Mesothelial cell of epicardium (in vitro differentiated cells): ENCODE measurements at places on chromosomes 6 and 20.
A peak's percentile ranks its signal among the peaks of the same experiment; 100 is the strongest.

DNA sequence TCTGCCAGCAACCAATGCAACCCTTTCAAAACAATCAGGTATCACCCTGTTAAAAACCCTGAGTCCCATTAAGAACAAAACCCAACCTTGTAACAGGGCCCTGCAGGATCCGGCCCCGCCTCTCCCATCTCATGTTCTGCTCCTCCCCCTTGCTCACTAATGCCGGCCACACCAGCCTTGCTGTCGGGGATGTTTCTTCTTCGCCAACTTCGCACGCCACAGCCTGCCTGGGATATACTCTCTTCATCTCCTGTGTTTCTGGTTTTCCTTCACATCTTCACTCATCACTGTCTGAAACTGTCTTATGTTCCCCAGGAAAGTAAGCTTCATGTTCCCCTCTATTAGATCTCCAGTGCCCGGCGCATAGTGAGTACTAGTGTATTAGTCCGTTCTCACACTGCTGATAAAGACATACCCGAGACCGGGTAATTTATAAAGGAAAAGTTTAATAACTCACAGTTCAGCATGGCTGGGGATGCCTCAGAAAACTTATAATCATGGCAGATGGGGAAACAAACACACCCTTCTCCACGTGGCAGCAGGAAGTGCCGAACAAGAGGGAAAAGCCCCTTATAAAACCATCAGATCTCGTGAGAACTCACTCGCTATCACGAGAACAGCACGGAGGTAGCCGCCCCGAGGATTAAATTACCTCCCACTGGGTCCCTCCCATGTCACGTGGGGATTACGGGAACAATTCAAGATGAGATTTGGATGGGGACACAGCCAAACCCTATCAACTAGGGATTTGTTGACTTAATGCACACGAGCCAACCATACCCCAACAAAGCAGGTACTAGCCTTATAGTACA, 5.1 kb downstream of the TP53RK start:
- DNase-seq = peak; percentile 70

DNA sequence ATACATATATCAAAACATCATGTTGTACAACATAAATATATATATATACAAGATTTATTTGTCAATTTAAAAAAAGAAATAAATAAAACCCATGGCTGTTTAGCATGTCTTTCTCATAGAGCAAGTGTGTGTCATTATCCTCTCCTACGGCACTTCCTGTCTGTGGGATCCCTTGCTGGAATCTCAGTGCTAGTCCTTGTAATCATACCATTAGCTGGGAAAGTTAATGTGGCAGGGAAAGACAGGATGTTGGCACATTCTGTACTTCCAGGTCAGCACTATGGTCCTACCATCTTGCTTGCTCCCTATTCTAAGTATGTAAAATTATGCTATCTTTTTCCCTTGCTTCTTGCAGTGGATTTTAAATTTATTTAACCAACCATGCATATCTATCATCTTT, 9.5 kb upstream of the SLC17A3 start:
- DNase-seq = no peak

DNA sequence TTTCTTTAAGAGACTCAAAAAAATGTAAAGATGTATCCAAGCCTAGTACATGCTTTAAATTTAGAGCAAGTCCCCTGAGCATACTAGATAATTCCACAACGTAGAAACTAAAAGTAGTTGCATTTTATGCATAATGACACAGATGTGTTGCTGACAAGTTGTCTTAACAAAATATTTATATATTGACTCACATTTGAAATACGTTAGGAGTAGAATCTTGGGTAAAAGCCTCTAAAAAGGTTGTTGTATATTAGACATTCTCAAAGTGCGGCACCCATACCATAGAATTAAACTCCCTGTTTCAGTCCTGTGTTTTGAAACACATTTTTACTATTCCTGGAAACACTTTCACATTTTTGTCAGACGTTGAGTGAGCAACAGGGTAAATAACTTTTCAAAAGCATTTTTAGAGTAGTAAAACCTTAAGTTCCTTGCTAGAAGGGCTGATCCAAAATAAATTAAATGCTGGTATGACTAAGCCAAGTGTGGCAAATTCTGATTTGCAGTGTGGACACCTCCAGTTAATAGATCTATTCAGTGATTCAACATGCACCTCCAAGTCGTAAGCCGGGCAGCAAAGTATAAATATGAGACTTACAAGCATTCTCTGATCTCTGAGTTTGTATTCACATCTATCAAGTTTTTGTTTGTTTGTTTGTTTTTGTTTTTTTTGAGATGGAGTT, 97.5 kb downstream of the GMDS start:
- no peak for DNase-seq

DNA sequence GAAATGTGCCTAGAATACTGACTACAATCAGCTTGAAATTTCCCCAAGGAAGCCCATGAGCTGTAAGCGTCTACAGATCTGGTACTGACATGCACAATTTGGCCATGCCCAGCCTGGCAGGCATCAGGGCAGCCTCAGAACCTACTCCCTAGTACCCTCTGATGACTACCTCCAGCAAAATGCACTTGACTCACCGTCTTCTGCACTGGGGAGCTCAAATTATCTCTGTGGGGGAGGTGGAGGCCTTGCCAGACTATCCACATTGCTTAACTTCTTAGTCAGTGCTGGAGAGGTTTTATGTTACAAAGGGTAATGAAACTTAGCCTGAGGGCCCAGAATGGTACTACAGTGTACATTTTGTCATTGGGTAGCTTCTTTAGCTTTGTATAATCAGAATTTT, 126.0 kb upstream of the ADGRF1 start:
- DNase-seq = no peak

- no peak for DNase-seq
These were observed 7.1 kb downstream of the PLEKHG1 start for GRCh38 chr6:150606647-150607328.

DNA sequence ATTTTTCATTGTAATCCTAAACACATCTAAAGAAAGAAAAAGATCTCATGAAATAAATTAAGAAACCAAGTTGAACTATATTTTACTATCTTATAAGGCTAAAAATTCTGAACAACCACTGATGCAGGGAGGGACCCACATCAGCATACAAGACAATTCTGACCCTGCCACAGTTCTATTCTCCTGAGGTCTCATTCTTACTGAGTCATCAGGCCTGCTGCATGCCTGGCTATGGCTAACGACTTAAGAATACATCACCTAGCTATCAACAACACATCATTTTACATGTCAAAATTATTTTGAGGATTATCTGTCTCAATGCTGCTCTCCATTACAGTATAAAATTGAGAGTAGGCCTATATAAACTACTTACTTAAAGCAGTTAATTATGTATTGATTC, 52.9 kb downstream of the FBXL4 start:
- no peak for DNase-seq

DNA sequence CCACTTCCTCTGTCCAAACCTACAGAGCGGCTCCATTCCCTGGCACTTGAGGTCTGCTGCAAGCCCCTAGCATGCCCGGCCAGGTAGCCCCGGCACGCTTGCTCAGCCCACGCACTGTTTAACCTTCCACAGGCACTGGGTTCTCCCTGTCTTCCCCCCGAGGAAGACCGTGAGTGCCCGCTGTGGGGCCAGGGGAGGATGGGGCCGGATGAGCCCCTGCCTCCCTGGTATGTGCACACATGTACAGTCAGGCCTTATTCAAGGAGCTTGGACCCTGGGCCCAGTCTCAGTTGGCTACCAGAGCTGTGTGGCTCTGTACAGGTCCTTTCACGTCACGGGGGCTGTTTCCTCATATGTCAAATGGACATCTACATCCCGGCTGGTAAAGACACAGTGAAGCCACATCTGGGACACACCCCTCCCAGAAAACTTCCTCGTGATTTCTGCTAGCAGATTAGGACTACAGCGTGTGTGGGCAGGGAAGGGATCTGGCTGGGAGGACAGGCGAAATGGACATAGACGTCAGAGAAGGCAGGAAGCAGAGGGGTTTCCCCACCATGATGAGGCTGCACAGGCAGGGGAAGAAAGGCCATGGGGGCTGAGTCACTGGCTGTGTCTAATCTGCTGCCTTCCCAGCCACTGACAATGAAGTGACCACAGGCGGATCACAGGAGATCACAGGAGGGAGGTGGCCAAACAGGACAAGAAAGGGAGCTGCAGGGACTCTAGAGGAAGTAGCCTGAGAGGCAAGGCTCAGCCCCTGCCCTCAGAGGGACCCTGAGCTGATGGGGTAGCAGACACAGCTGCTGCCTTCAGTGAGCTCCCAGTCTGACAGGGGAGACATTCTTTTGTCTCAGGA, 62.9 kb downstream of the MRPL14 start:
- DNase-seq = no peak

GRCh38 chr6:93992976-93993375, 573.6 kb upstream of the EPHA7 start:
- DNase-seq = no peak

DNA sequence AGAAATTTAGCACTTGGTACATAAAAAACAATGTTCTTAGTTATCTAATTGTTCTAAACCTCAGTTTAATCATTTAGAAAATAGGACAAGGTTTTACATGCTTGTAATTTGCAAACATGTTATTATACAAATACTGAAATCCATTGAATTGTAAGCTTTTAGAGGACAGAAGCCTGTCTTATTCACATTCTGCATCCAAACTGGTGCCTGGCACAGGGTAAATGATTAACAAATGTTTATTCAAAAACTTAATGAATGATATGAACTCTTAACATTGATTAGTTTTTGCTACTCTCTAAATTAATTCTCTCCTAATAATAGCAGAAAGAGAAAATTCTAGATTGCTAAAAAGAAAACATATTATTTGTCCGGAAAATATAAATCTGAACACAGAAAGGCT, 58.4 kb upstream of the MCM9 start:
- DNase-seq = no peak

- no peak for DNase-seq
These were observed 61.4 kb downstream of the DNAH8 start for GRCh38 chr6:38776515-38776914.

DNA sequence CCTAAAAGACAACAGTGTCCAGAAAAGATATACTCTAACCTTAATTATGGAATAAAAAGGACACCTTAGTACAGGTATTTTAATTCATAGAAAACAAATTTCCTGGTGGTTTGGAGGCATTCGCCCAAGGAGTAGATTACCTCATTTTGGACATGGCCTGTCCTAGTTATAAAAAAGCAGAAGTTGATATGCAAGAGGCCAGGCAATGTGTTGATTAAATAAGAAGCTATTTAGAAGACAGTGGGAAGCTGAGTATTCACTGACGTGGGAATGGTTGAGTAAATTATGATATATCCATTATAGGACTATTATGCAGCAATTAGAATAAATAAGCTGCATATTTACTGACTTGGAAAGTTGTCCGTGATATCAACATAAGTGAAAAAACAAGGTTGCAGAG, 314.9 kb downstream of the ALDH8A1 start:
- no peak for DNase-seq

GRCh38 chr6:149060300-149060984, 257.1 kb upstream of the TAB2 start:
- no peak for DNase-seq

GRCh38 chr6:131629651-131630050, 1.6 kb upstream of the MED23 start:
- DNase-seq = no peak

GRCh38 chr6:157994125-157994795, 12.6 kb downstream of the SYNJ2 start:
- no peak for DNase-seq

DNA sequence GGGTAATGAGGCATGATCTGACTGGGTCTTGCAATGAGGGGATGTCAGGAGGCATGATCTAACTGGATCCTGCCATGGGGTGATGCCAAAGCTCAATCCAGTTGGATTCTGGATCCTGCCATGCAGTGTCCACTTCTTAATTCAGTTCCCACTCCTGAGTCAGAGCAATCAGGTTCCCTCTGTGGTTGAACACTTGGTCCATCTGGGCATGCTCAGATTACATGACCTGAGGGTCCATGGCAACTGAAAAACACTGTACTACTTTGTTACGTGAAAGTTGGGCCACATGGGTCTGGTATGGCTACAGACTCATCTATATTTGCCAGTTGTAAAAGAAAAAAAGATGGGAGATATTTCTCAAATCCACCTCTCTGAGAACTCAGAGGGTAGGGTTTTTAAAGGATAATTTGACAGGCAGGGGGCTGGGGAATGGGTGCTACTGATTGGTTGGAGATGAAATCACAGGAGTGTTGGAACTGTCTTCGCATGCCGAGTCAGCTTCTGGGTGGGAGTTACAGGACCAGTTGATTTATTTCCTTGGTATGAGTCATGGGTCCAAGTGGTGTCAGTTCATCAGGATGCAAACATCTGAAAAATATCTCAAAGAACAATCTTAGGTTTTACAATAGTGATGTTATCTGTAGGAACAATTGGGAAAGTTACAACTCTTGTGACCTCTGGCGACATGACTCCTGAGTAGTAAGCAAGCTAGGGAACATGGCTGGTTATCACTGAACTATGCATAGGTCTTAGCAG, 21.6 kb downstream of the C6orf163 start:
- DNase-seq = no peak

DNA sequence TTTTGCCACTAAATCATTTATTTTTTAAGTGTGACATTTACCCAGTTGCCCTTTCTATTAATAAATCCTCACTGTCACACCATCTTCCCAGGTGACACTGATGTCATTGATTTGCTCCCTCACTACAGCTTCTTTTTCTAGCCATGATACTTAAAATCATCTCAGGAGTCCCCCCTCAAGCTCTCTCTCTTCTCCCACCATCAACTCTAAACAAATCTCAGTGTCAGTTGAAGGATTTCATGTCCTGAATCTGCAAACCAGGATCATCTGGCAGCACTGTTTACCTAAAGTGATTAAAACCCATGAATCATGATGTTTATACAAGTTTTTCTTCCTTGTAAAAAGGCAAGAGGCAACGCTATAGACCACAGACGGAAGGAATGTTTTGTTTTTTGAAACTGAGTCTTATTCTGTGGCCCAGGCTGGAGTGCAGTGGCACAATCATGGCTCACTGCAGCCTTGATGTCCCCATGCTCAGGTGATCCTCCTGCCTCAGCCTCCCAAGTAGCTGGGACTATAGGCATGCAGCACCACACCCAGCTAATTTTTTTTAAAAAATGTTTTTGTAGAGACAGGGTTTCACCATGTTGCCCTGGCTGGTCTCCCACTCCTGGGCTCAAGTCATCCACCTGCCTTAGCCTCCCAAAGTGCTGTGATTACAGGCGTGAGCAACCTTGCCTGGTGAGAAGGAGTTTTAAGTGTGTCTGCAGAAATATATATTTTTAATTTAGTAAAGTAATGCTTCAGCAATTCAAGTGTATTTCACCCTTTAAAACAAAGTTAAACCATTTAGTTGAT, 30.1 kb upstream of the SH3BGRL2 start:
- DNase-seq = no peak

GRCh38 chr6:100426241-100426640, 38.5 kb downstream of the SIM1 start:
- DNase-seq = no peak

GRCh38 chr6:80793411-80793810, 686.9 kb downstream of the BCKDHB start:
- no peak for DNase-seq

- DNase-seq = no peak
These were observed 4.3 kb upstream of the KIF25 start for GRCh38 chr6:167993169-167993568.

GRCh38 chr20:19976595-19977372, 40.4 kb upstream of the NAA20 start:
- DNase-seq = no peak

GRCh38 chr20:62487561-62488354, 12.0 kb upstream of the GATA5 start:
- DNase-seq = no peak
